ENCODE measurements at places on chromosomes 3 and 15.

GRCh38 chr3:159821736-159822135, 166.9 kb upstream of the IL12A start:
- DNase-seq, result no peak

GRCh38 chr3:34131091-34131490, 332.7 kb downstream of the PDCD6IP start:
- no peak for DNase-seq

DNA sequence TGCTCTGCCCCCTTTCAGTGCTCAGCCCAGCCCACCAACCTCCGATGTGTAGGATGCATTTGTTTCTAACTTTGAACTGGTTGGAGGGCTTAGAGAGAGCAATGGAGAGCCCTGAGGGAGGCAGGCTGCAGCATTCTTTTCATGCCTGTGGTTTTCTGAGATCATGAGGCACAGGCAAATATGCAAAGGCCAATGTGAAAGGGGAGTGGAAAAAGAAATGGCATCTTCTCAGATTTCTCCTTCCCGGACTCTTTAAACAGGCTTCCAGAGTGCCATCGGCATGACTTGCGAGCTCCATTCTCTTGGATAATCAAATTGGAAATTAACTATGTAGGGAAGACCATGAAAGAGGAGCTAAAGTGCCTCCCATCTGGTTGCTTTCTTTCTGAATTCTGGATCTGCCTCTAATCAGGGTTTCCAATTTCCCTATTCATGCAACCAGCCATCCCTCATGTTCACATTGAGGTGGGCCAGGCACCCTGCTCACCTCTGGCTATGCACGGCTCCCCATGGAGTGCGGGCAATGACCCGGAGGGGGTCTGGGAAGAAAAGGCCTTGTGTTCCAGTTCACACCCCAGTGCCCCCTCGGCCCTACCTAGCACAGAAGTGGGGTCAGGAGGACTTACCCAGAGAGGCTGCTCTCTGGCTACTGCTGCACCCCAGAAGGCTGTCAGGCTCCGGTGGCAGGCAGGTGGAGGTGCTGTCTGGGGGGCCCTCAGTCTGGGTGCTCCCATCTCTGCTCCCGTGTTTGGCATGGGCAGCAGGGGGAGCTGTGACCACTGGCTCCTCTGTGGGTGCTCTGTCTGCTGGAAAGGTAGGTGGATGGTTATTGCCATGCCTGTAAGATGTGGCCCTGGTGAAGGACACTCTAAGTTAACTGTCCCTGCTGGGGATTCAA, 16.1 kb downstream of the AMOTL2 start:
- no peak for DNase-seq

DNA sequence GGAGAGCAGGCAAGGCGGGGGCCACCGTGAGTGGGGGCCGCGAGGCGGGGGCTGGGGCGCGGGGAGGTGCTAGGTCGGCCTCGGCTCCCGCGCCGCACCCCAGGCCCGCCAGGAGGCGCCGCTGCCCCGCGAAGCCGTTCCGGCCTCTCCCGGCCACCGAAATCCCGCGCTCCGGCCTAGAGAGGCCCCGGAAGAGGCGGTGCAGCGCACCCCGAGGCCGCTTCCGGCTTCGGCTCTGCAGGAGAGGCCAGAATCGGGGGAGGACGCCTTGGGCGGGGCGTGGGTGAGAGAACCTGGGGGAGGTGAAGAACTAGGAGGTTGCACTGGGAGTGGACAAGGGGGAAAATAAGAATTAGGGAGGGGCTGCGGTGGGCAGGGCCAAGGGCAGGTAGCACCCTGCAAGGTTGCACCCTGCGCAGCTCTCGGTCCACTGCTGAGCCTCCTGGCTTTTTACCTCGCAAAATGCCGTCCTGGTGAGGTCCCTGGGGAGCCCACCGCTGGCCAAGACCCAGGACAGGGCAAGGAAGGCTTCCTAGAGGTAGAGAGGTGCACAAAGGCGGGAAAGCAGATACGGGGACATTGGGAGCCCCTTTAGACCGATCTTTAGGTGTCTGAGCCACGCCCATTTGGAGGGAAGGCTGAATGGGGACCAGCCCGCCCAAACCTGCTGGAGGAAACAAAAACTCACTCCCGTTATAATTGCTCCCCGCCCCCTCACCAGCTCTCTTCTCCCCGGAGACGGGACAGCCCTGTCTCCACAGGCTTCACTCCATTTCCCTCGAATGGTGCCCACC, 8.4 kb upstream of the GNAI2 start:
- peak; percentile 78 for DNase-seq

DNA sequence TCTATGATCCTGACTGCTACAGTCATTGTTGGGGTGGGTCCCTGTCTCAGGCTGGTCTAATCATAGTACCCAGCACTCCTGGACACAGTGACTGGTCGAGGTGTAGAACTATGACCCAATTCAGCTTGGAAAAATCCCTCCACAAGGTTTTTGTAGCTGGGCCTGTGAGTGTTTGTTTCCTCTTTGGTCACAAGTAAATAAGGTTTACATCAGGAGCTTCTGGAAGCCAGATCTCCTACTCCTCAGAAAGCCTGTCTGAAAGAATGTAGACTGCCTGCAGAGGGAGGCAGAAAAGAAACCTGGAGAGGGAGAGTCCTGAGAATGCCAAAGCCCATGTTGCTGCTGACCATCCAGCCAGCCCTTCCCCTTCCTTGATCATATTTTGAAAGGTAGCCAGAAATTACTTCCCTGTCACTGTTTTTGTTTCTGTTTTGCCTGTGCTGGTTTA, 123.2 kb downstream of the RAP2B start:
- no peak for DNase-seq

GRCh38 chr3:74501007-74501406, 113.5 kb downstream of the CNTN3 start:
- DNase-seq, result no peak

DNA sequence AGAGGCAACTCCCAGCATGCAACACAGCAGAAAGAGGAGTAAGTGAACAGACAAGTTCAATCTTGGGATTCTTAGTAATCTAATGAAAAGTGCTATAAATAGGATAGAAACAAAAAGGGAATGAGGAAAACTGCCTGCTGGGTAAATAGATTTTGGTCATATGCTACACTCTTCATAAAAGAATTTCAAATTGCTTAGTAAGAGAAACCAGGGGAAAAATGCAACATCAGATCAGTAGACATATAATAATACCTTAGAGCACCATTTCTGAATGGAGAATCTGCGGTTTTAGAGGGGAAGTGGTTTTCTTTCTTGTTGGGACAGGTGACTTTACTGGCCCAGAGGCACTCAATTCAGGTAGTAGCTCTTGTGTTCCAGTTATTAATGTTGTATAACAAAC, 13.4 kb upstream of the TBC1D5 start:
- no peak for DNase-seq

- DNase-seq, result no peak
Observed at GRCh38 chr3:57852896-57853295, 96.8 kb downstream of the SLMAP start.

GRCh38 chr3:10432156-10432845, 73.1 kb downstream of the ATP2B2 start:
- no peak for DNase-seq

- no peak for DNase-seq
Observed at GRCh38 chr3:76063811-76064210, 278.5 kb upstream of the ZNF717 start.

DNA sequence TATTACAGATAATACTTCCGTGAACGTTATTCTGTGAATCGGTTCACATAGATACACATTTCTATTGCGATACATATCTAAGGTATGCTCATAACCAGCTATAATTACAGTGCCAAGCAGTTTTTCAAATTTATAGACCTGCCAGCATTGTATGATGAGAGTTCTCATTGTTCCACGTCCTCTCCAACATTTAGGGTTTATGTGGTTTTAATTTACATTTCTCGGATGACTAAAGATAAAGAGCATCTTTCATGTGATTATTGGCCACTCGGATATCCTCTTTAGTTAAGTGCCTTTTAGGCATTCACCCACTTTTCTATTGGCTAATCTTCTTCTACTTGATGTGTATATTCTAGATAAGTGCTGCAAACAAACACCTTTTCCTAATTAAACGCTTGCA, 134.7 kb upstream of the CCDC54 start:
- DNase-seq, result no peak

DNA sequence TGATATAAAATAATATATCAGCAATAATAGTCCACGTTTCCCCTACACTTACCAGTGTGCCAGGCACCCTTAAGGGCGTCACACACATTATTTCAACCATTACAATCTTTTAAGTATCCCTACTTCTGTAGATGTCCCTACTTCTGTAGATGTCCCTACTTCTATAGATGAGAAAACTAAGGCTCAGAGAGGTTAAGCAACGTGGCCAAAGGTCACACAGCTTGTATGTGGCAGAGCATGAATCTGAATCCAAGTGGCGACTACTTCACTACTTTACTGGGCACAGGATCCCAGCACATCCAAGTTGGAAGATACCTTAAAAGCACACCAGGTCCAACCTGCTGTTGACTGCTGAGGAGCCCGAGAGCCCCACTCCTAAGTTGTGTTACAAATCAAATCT, 77.5 kb downstream of the TLE3 start:
- no peak for DNase-seq

GRCh38 chr3:120791913-120792312, 49.4 kb downstream of the GTF2E1 start:
- DNase-seq, result no peak

DNA sequence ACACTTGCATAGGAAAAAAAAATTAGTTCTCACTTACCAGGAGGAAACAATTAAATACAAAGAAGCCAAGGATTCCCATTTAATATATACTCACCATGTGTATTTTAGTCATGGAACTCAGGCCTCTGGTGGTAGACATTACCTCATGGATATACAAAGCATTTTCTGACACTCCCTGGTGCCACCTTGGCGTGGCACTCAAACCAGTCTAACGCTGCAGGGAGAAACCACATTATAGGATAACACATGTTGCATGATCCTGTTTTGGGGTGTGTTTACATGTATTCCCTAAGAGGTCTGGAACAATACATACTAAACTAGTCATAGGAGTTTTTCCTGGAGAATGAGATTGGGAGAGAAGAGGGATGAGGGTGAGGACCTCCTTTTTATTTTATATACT, 5.9 kb upstream of the RTF1 start:
- no peak for DNase-seq

- DNase-seq, result peak; percentile 6
Observed at GRCh38 chr15:26073430-26074333, 210.6 kb upstream of the ATP10A start.

DNA sequence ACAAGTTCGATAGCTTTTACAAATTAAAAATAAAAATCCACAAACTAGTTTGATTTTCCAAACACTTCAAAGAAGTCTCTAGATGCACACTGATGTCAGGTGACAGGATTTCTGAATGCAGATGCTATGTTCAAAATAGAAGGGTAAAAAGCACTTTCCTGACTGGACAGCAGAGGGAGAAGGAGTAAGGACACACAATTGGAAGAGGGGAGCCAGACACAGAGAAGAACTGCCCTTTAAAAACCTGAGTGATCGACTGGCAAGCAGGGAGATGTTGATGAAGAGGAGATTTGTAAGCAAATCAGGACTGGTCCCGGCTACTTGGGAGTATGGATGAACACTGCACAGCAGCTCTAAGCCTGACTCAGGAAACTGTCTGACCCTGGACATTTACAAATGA, 612.8 kb downstream of the MAGI1 start:
- no peak for DNase-seq

GRCh38 chr15:48777645-48778330, 33.1 kb downstream of the CEP152 start:
- no peak for DNase-seq

DNA sequence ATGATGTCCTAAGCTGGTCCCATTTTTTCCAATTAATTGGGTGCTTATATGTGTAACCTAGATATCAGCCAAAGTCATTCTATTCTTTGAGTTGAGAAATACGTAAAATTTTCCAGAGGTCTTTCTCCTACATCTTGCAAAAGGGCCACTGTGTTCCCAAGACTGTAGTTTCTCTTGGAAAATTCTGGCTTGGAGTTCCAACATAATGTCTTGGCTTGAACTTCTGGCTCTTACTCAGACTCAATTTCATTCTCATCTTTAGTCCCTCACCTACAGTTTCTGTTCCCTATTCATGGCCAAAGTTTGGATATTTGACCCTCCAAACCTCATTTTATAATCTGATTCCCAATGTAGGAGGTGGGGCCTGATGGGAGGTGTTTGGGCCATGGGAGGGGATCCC, 201.4 kb upstream of the ARHGEF26 start:
- DNase-seq, result no peak

- no peak for DNase-seq
Observed at GRCh38 chr15:81043935-81044575, 43.3 kb downstream of the TLNRD1 start.

DNA sequence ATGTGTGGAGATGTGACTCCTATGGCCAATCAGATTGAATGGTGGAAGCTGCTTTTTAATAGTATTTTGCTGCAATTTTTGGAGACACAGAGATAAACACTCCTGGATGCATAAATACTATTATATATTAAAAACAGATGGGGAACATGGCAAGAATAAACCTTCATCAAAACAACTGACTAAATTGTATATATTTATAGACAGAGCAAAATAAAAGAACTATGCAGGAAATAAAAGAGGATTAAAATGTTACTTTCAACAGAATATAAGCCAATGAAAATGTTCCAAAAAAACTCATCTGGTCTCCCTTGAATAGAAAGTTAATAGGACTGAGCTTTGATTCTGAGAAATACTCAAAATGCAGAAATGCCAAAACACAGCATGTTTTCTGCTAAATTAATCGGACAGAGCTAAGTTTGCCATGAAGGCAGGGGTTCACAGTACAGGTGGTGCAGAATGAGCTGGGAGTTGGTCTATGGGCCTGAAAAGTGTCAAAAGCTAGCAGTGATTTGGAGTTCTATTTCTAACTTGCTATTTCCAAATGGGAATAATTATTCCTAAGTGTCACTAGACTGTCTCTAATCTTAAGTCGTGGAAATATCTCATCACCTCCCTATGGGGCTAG, 227.2 kb downstream of the CNTN3 start:
- DNase-seq, result no peak

DNA sequence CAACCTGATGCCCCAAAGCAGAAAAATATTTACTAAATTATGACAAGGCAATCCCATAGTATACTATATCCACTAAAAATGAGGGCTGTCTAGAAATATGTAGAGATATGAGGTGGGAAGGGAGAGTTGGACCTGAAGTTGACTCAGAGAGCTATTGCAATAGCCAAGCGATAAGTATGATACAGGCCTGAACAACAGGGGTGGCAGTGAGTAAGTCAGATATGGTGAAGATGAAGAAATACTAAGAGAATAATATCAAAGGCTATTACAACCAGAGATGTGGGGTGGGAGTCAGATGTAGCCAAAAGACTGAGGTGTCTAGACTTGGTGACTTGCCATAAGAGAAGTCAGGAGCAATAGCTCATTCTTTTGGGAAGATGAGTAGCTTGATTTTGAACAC, 9.2 kb downstream of the HSPBAP1 start:
- DNase-seq, result no peak

GRCh38 chr3:109863701-109864100, 526.4 kb upstream of the DPPA4 start:
- no peak for DNase-seq

DNA sequence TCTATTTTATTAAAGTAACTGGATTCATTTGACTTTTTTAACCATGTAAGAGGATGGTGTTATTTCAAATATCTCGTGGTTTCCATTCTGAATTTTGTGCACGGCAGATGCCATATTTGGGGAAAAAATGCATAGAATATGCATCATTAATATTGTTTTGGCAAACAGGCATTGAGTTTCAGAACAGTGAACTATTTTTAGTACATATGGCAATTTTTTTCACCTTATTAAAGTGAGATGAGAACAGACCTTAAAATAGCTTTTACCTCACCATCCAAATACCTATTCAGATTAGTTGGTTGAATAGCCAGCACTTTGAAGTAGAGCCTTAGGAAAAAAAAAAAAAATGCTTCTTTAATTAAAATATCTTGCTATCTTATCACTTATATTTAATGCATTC, 117.3 kb upstream of the FLNB start:
- no peak for DNase-seq

Data from stimulated activated CD4-positive, alpha-beta T cell treated with anti-CD3 and anti-CD28 coated beads, Interleukin-12 subunit alpha, Interleukin-12 subunit beta, amount 100 ng/mL, for 24 hours (primary cell).